NCI-H510A treated with DMSO at 0.1 percent for 48 hours (cell line): ENCODE measurements at places on chromosomes 12 and 14.

DNA sequence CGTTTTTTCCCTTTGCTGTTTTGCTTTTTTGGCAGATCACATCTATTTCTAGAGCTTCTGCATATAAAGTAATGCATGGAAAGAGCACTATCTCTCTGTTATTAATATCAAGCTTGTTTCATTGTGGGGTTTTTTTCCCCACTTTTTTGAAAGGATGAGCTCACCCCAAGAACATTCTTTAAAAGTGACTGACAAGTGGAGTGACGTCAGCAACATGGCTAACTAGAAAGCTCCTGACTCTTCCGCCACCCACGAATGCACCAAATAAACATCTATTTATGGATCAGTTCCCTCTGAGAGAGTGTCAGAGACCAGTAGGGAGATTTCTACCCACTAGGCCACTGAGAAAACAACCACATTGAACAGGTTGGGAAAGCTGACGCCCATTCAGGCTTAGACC lies 445.4 kb downstream of the GALC start:
- DNase-seq = no peak

DNA sequence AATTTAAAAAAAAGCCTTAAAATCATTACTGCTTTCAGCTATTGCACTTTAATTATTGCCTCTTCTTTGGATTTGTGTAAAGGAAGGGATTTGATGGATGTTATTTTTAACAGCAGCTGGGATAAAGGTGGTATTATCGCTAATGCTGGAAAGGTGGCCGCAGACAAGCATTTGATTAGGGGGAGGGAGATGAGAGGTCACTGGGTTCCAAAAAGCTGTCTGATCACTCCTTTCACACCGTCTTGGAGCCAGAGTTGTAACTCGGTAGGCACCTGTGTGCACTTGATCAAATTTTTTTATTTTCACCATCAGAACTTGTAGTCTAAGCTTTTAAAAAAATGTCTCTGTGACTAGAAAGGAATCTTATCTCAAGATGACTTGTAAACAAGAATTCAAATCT lies 99.8 kb downstream of the AKAP6 start:
- no peak for DNase-seq

- no peak for DNase-seq
These were observed 20.6 kb downstream of the TUNAR start for GRCh38 chr14:95897280-95897679.

GRCh38 chr14:32349322-32349721 lies 20.2 kb downstream of the AKAP6 start:
- DNase-seq = no peak

DNA sequence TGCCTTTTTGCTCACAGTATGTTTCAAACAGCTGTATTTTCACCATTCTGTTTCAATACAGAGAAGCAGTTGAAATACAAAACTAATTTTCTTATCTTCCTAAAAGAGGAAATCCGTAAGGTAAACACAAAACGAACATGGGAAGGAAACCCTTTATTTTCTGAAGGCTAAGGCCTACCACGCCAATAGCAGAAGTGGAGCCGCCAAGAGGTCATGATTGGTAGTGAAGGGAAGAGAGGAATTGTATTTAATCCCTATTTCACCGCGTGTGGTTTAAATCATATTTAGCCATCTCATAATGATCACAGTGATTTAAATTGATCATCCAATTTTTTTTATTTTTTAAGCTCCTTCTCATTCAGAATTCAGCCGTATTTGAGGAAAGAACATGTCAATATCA lies 398.2 kb downstream of the PRKD1 start:
- DNase-seq = no peak

- no peak for DNase-seq
These were observed 1.5 kb upstream of the VAMP1 start for GRCh38 chr12:6471989-6472360.

DNA sequence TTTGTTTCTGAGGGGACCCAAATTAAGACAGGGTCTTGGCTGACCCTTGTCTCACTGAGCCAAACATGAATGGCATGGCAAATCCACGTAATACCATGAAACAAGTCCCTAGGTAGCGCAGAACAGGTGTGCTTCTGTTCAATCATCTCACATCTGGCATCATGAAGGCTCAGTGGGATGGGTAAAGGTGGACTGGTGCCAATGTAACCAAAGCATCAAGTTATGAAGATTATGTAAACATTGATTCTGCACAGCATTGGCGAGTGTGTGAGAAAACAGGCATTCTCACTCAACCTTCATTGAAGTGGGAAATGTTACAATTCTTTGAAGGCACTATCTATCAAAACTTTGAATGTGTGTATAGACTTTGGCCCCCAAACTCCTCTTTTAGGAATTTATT lies 41.9 kb downstream of the PTGER2 start:
- peak; percentile 70 for DNase-seq

DNA sequence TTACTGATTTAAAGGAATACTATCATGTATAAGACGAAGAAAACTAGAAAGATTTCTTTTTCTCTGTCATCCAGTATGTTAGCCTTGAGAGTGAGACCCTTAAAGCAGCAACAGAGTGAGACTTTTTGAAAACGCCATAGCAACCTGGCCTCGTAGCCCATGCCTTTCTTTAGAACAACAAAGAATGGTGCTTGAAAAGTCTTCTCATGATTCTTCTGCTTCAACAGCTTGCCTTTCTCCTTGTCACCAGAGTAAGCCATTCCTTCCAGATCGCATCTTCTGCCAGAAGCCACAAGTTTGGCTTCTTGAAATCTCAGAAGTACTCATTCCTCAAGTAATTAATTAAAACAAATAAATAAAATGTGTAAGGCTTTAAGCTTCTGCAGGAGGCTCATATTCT lies 109.3 kb downstream of the PDE3A start:
- no peak for DNase-seq

GRCh38 chr12:47274760-47275159 lies 195.0 kb upstream of the AMIGO2 start:
- DNase-seq = no peak

GRCh38 chr14:101758913-101759593 lies 2.5 kb upstream of the PPP2R5C start:
- DNase-seq = no peak

DNA sequence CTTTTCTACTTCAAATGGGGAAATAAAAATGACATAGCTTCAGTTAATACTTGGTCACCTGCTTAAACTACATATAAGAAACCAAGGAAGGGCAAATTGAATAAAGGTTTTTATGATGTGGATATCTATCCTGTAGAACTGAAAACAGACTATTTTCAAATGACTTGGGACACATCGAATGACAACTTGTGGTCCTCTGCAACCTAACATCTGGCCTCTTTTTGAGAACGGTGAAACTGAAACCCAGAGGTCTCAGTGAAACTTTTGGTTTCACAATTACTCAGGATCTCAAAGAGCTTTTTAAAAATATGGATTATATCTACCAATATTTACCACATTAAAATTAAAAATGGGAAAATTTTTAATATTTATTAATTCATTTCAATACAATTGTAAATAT lies 65.2 kb downstream of the PPP2R5E start:
- DNase-seq = no peak

- DNase-seq = no peak
These were observed 9.2 kb upstream of the PALS1 start for GRCh38 chr14:67232066-67232465.

DNA sequence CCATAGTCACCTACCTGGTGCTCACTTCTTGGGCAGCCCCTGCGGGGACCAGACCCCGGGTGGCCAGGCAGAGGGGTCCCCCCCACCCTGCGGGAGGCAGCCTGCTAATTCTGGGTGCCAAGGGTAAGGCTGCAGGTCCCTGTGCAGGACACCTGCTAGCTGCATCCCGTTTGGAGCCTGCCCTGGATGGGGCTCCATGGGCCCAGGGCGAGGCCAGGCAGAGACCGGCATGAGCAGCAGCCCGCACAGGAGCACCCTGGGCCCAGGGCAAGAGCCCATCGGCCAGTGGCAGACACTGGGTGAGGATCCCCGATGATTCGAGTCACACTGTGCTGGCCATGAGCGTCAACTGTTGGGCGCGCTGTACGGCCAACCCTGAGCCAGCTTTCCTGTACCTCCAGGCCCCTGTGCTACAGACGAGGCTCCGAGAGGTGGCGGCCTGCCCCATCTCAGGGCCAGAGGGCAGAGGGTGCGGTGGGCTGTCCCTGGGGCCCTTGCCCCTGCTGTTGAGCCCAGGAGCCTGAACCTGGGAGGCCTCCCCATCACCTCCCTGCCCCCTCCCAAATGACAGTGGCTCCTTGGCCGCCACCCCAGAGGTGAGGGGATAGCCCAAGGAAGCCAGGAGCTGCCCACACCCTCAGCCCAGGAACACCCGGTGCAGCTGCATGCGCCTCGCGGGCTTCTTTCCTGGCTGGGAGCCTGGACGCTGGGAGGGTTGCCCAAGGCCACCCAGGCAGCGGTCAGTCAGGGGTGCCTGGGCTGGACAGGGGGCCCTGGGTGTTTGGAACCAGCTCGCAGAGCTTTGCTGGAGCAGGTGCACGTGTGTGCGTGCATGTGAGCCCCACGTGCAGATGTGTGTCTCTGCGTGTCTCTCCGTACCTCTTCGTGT lies 47.7 kb downstream of the CYP46A1 start:
- DNase-seq = no peak

DNA sequence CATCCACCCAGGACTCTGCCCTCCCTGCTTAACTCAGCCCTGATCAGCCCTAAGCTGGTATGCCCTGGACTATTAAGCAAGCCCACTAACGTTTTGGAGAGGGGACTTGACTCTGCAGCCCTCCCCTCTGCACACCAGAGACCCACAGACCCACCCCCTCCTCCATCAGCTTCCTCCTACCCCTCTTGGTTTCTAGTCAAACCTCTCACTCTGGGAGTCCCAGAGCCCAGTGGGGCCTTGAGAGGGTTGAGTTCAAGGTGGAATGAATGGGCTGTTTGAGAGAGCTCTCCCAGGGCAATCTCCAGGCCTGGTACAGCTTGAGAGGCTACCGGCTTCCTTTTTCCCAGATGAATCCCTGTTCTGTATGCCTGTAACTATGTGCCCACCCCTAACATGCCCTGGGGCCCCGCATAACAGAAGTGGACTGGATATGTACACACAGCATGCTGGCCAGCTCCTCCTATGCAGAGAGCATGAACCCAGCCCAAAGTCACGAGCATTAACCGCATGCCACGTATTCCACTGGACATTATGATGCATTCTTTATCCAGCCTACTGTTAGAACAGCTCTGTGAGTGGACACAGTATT lies 43.6 kb downstream of the IRF2BPL start:
- DNase-seq = no peak

DNA sequence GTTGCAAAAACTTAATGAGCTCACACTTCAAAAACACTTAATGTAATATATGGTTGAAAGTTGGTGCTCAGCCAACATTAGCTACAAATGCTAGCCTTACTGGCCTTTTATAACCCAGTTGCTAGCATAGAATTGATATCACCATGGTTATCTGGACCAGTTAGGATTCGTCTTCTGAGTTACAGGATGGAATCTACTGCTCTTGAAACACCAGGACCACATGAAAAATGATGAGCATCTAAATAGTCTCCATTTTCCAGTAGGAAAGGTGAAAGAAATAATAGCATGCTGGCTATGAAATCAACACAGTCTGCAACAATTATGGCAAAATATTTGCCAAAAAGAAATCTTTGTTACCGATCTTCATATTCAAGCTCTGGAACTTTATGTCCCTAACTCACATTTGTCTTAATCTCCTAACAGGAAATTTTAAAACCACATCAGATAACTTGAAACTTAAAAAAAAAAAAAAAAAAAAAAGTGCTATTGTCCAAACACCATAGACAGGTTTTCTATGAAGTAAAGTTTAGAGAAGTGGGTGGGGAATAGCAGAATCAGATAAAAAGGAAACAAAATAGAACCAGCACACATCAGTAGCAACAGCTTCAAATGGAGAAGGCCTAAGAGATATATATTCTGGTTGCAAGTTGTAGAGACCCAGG lies 12.6 kb upstream of the CD69 start:
- no peak for DNase-seq

DNA sequence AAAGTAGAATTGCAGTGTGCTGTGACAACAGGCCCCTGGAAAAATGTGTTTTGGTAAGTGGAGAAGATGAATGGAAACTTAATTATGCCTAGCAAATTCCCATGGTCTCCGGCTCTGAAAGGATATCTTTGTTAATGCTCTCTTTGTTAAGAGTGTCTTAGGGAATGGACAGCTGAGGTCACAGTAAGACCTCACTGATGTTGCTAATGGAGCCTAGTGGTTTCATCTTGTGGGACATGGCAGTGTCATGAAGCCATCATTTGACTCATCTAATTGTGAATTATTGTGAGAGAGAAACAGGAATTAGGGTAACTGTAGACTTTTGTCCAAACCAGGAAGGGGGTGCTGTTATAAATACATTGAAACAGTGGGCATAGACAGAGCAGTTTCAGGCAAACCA lies 330.3 kb downstream of the TMTC2 start:
- DNase-seq = no peak

DNA sequence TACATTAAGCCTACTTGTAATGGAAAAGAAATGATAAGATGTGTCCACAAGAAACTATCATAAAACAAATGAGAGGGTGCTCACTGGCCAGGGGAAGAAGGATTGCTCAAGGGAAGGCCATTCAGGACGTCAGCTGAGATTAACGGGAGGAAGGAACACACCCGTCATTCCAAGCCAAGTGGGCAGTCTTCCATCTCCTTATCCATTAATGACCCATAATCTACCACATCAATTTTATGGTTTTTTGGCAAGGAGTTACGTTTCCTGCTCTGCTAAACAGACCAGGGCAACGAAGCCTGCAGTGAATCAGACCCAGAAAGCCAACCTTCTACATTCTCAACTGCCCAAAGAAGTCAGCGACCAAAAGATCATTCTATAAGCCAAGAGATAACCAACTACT lies 25.1 kb downstream of the PRKAB1 start:
- DNase-seq = no peak

DNA sequence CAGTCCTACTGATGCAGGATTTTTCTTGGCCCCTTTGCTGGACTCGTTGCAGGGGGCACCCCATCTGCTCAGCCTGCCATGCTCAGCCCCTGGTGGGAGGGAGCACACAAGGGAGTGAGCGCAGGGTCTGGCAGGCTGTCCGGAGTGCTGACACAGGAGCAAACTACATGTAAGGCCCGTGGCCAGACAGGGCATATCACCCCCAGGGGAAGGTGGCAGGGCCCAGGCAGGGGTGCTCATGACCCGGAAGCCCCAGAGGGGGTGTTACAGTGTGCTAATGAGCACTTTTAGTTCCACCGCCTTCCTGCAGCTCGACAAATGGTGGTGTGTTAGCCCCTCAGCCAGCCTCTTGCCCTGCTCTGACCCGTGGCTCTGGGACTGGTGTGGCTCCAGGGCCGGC lies 645.6 kb upstream of the TMEM132C start:
- no peak for DNase-seq

DNA sequence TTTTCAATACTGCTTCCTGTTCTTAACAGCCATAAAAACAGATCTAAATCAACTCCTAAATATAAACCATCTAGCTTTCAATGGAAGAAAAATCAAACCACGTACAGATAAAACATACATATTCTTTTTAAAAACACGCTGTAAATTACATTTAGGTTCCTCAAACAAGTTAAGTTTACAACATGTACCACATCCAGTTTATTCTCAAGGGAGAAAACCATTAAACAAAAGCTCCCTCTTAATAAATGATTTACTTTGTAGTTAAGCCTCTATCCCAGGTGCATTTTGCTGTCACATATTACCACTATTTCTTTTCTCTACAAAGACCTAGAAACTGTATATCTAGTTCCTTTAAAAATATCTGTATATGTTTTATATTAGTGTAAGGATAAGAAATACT lies 3.1 kb downstream of the NUMB start:
- DNase-seq = no peak
